Stimulated activated CD8-positive, alpha-beta memory T cell treated with anti-CD3 and anti-CD28 coated beads, Interleukin-4, amount 100 ng/mL, for 1 hour (primary cell): ENCODE measurements at places on chromosomes 7 and 10.

DNA sequence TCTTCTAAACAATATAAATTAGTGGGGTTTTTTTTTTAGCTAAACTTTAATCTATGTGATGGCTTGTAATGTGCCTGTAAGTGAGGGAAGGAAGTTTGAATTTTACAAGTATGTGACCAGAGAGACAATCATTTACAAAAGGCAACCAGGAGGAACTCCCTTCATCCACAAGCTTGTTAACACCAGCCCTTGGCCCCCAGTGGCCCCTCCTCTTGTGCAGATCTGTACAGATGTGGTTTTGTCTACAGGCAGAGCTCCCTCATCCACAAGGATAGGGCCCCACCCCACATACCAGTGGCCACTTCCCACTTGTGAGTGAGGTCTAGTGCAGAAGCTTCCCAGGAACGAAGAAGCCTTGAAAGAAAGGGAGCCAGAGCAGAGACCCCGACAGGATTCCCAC is 234.1 kb upstream of the KMT2E start:
- no peak for DNase-seq

GRCh38 chr7:100435401-100436304 is 644 bp downstream of the PPP1R35 start:
- peak; percentile 8 for DNase-seq

DNA sequence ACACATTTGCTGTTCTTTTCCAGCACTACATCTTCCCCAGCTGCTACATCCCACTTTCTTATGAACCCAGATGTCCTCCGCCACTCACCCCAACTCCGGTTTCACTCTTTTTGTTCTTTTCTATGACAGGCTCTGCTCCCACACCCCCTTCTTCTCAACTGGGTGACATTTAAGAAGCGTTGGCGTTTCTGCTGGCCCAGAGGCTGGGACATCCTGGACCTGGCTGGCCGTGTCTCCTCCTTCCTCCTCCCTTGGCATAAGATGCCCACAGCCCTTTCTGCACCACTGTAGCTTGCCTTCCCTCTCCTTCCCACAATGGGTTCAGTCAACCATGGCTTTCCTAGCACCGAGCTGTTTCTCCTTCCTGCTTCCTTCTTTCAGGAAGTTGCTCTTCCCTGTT is 9.4 kb upstream of the CALML5 start:
- no peak for DNase-seq

DNA sequence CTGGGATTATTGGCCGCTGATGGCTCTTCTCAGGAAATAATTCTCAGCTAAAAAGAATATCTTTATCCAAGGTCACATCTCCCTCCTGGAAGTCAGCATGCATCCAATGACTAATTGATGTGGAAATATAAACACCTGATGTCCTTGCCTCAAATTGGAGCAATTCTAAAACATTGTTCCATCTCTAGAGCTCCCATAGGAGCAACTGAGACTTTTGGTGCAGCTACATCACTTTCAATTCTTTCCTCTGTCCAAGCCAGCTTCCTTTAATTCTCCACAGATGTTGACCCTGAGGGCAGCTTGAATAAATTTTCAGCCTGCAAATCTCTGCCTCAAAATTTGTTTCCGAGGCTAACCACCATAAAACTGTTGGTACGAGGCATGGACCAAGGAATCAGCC is 43.9 kb upstream of the KCND2 start:
- DNase-seq = no peak

- no peak for DNase-seq
Observed at GRCh38 chr7:75711076-75711475, 27.7 kb downstream of the HIP1 start.

DNA sequence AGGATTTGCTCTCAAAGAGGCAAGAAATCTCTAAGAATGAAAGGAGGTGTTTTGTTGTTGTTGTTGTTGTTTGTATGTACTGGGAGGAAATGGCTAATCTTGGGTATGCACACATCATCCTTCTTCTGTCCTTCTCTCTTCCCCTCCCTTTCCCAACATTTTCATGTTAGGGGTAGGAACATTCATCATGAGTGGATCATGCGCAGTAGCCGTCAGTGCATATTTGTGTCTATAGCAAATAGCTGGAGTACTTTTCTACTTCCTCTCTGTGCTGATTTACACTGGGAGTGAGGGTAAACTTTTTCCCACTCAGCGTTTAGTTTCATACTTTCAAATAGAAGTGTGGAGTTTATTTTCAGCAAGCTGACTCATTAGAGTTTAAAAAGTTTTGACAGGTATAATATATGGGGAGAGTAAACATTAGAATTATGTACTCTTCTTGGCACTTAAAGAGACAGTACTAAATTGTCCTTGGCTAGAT is 80.5 kb upstream of the PRKG1 start:
- DNase-seq = no peak

- DNase-seq = no peak
Observed at GRCh38 chr10:103714232-103714891, 141.0 kb downstream of the SH3PXD2A start.

DNA sequence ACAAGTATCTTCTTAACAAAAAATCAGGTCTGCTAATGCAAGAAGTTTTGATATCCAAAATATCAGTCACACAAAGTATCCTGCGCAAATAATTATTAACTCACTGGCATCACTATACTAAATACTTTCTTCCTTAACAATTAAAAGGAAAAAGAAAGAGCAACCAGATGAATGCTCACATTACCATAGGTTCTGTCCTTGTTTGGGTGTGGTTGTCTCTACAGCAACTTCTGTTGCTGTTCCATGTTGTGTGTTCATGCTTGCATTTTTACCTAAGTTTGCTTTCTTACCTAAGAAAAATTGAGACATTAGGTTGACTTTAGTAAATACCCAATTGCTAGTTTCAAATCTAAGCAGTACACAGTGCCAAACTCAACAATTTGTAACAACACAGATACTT is 32.5 kb downstream of the FZD9 start:
- no peak for DNase-seq

- no peak for DNase-seq
Observed at GRCh38 chr7:36175886-36176285, 22.8 kb downstream of the EEPD1 start.

- DNase-seq = no peak
Observed at GRCh38 chr10:63549810-63550209, 28.6 kb downstream of the REEP3 start.

DNA sequence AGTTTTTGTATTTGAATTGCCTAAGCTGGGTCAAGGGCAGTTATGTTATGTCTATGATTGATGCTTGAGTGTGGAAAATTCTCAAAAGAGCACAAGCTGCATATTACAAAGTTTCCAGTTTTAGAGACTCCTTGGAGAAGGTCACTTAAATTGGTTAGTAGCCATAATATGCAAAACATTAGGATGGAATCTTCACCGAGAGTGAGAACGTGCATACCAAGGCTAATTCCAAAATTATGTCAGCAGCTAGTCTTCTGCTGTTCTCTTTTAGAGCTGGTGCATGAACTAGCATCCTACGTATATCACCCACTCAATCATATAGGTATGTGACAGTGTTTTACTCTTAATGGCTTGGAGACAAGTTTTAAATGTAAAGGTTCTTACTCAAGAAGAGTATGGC is 49.2 kb downstream of the MKX start:
- no peak for DNase-seq

- DNase-seq = no peak
Observed at GRCh38 chr10:88992921-88993524, 2.4 kb downstream of the FAS start.

DNA sequence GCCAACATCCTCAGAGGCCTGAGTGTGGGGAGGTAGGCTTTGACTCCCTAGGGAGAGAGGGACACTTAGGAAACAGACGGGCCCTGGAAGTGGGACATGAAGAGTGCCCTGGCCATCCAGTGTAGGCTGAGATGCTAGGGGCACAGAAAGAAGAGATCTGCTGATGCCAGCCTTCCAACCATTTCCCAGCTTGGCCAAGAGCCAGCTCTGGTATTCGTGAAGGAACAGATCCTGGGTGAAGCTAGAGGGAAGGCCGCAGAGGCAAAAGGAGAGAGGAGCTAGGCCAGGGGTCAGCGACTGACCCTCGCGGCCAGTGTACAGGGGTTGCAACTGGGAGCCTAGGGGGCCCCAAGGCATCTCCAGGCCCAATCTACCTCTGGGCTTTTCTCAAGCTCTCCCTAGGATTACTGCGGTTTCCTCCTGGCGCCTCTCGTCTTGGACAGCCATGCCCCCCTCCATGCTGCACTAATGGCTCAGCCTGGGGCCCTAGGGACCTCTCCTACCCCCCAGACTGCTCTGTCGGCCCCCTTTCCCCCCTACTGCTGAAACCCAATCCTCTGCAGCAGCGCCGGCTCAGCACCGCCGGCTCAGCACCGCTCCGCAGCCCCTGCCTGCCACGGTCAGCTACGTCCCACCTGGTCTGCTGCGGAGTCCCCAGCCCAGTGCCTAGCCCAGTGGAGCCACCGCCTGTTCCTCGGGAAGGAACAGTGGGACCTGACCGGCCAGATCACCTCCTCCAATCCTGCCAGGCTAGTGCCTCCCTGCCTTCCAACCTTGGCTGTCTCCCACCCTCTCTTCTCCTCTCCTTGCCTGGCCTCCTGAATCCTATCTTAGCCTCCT is at the start of gene ASIC3:
ASIC3 (plus strand) TSS at position 556 of the 840 bp plus-strand sequence. CDS start 355 bp downstream, outside the sequence.
- DNase-seq = no peak

DNA sequence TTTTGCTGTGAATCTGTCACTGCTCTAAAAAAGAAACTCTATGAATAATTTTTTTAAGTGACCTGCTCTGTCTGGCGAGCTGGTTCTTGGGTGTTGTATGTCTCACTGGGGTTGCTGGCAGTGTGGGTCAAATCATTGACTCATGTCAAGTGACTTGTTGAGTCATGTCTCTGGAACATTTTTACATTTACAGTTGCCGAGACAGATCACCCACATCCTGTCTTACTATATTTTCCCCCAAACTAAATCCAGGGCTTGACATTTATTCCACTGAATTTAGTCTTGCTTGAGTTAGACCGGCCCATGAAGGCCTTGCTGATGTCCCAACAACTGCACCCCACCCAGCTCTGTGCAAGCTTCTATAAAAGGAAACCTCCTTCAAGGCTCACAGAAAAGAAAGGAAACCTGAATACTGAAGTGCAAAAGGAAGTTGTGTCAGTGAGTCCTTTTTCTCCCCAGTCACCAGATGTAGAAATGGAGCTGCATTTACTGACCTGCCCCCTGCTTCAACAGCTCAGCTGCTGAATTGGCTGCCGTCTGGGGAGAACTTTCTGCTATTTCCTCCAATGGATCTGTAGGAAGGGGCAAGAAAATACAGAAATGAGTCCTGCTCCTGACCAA is 290.3 kb downstream of the TNS3 start:
- DNase-seq = no peak
